Stimulated activated CD4-positive, alpha-beta T cell treated with anti-CD3 and anti-CD28 coated beads, Interleukin-15, amount 100 ng/mL, for 24 hours (primary cell): ENCODE measurements at places on chromosomes 3 and 15.

- no peak for DNase-seq
These were observed 11.3 kb downstream of the CORO2B start for GRCh38 chr15:68589783-68590710.

GRCh38 chr3:28077572-28077971 lies 163.8 kb upstream of the CMC1 start:
- no peak for DNase-seq

DNA sequence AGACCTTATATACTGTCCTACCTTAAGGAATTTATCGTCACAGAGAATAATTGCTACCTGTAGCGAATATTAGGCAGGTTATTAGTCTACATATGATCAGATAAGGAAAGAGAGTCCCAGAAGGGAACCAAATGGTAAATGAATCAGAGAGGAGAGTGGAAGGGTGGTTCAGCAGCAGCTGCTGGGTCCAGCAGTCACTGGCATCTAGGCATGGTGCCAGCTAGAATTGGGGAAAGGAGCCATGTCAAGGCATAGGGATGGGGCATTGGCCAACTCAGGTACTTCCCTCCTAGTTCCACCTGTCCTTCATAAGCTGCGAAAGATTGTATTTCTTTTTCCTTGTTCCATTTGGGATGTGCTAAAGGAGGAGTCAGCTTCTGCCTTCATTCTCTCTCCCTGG lies 23.4 kb downstream of the HACD3 start:
- DNase-seq, result no peak

DNA sequence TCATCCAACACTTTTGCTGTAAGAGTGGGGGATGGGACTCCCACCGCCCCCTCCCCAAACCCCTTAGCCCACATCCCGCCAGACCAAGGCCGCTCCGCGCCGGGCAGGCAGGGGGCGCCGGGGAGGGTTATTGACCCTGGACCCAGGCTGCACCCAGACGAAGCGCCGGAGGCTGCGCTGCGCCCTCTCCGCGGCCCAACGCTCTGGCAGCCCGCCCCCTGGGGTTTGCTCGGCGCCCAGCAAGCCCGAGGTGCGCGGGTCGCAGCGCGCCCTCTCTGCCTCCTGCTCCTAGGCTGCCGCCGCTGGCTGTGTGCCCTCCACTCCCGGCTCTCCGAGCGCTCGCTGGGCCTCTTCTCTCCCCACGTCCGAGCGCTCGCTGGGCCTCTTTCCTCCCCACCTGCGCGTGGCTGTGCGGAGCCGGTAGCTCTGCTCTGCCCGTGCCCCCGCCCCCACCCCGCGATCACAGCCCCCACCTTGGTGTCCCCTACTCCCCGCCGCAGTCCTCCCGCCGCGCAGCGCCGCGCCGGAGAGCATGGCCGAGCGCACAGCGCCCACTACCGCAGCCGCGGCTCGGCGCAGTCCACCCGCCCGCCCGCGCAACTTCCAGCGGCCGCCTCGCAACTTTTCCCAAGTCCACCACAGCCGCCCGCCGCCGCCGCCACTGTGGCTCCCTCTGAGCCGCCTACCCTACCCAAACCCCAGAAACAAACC lies 1.2 kb downstream of the MECOM start:
- peak; percentile 67 for DNase-seq

- DNase-seq, result no peak
These were observed 42.4 kb upstream of the VPS8 start for GRCh38 chr3:184769382-184770170.

DNA sequence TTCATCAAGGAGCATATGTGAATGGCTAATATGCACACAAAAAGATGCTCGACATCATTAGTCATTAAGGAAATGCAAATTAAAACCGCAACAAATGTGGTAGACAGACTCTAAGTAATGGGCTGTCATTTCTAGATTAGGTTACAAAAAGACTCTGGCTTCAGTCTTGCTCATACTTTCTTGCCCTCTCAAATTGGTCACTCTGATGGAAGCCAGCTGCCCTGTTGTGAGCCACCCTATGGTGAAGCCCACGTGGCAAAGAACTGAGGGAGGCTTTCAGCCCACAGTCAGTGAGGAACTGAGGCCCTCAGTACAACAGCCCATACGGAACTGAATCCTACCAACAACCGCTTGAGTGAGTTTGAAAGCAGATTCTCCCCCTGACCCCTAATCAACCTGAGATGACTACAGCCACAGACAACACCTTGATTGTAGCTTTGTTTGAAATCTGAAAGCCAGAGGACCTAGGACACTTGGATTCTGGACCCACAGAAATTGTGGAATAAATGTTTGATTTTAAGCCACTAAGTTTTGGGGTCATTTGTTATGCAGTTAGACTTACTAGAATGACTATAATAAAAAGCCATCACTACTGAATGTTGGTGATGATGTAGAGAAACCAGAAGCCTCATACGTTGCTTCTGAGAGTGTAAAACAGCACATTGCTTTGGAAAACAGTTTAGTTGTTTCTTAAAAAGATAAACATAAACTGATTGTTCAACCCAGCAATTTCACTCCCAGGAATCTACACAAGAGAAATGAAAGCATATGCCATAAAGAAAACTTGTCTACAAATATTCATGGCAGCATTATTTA lies 45.7 kb downstream of the EHHADH start:
- DNase-seq, result no peak

DNA sequence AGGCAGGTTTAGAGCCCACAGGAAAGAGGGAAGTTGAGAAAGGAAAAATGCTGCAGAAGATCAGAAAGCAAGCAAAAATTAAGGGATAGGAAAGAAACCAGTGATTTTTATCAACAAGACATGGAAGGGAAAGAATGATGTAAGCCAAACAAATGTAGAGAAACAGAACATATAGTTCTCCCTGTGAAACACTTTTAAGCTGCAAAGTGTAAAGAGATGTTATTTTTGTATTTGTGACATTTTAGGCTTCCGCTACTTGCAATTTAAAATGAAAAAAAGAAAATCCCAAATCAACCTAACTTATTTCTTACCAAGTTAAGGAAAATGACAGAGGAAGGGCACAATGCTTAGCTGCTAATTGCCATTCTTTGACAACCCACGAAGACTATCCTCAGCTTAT lies 111.6 kb downstream of the PDCD6IP start:
- no peak for DNase-seq

- peak; percentile 44 for DNase-seq
These were observed 508 bp upstream of the SMAD6 start for GRCh38 chr15:66701422-66702034.

DNA sequence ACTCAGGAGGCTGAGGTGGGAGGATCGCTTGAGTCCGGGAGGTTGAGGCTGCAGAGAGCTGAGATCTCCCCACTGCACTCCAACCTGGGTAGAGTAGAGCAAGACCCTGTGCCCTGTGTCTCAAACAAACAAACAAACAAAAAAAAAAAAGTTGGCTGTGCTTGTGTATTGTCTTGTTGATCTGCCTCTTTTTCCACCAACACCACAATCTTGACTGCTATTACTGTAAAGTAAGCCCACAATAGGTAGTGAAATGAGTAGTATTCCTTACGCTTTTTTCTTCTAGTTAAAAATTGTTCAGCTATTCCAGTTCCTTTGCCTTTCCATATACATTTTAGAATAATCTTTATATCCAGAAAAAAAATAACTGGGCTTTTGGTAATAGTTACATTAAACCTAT lies 35.5 kb downstream of the PTH1R start:
- DNase-seq, result no peak

DNA sequence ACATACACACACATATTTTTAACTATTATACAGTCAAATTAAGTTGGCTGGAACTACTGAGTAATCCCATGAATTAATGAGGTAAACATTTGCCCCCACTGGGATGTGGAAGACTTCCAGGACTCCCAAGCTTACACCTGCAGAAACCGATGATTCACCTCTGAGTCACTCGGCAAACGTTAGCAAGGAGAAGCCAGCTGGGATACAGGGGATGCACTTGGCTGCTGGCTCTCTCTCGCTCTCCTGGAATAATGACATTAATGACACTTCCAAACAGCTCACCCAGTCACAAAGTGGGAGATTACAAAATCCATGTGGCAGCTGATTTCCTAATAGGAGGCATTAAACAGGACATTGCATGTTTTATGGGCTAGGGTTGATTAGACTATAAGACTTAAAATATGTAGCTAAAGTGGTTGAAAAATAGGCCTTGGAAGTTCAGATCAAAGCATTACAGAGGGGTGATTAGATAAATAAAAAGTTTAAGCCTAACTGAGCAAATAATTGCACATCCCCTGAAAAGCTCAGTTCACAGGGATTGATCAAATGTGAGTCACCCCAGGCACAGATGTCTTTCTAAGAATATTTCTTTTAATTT lies 500.9 kb downstream of the SOX2 start:
- DNase-seq, result no peak

- no peak for DNase-seq
These were observed 278.0 kb downstream of the SUCLG2 start for GRCh38 chr3:67376416-67376815.

- DNase-seq, result no peak
These were observed 417.6 kb upstream of the WNT5A start for GRCh38 chr3:55904716-55905115.

DNA sequence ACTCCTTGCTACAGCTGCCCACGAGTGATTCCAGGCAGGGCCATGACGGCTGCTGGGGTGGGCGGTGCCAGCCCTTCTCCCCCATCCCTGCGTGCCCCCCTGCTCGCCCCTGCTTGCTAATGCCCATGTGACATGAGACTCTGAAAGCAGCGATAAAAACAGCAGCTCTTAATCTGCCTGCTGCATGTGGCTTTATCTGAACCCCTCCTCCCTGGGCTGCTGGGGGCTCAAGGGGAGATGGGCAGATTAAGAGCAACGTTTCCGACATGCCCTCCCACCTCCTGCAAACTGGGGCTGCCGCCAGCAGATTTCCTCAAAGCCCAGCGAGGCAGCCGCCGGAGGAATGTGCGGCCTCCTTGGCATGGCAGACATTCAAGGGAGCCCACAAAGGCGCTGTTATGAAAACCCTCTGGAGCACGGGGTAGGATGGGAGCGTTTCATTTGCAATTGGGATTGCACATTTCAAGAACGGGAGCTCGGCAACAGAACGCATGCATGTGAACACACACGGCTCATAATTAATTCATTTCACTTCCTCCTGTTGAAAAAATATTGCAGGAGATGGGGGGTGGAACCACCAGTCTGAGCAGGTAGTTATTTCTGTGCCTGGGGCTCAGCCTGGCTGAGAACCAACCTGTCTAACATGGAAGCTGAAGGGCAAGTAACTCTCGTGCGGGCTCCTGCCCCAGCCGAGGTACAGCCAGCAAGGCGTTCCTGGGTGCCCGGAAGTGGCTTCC lies 504.2 kb upstream of the PROK2 start:
- DNase-seq, result peak; percentile 18

- no peak for DNase-seq
These were observed 29.9 kb upstream of the FLNB start for GRCh38 chr3:57978316-57978715.

DNA sequence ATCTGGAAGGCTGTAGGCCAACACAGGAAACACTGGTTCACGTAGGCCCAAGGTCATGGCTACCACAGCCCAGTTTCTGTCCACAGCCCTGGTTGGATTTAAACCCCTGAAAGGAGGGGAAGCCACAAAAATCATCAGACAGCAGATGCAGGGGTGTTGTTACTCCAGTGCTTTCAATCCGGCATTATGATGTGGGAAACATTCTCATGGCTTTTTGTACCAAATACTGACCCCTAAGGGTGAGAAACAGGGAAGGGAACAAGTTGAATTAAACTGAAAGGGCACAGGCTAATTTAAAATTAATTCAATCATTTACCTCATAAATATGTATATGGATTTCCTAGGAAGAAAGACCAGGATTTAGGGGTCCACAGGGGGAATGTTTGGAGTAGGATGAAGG lies 375.6 kb downstream of the CTNNB1 start:
- no peak for DNase-seq

- no peak for DNase-seq
These were observed 20.7 kb downstream of the PPP1R2 start for GRCh38 chr3:195522254-195523023.

GRCh38 chr3:188624384-188624783 lies 470.4 kb downstream of the LPP start:
- DNase-seq, result no peak

- no peak for DNase-seq
These were observed 21.9 kb downstream of the AAGAB start for GRCh38 chr15:67232591-67232990.

DNA sequence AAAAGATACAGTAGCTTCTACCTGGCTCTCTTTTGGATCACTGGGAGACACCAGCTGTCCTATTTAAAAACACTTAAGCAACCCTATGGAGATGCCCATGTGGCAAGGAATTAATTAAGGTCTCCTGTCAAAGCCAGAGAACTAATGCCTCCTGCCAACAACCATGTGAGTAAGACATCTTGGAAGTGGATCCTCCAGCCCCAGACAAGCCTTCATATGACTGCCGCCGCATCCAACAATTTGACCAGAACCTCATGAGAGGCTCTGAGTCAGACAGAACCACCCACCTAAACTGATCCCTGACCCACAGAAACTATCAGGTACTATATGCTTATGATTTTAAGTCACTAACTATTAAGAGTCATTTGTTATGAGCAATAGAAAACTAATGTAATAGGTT lies 22.3 kb downstream of the IFT80 start:
- no peak for DNase-seq

DNA sequence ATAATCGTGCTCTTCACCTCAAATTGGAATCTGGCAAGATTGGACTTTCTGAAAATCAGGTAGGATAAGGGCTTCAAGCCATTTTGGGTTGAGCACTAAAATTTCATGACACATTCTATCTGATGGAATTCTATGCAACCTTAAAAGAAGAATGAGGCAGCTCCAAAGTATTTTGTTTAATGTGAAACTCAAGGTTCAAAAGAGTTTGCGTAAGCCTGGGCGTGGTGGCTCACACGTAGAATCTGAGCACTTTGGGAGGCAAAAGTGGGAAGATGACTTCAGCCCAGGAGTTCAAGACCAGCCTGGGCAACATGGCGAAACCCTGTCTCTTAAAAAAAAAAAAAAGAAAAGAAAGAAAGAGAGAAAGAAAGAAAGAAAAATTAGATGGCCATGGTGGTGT lies 3.6 kb upstream of the PLA1A start:
- DNase-seq, result no peak

DNA sequence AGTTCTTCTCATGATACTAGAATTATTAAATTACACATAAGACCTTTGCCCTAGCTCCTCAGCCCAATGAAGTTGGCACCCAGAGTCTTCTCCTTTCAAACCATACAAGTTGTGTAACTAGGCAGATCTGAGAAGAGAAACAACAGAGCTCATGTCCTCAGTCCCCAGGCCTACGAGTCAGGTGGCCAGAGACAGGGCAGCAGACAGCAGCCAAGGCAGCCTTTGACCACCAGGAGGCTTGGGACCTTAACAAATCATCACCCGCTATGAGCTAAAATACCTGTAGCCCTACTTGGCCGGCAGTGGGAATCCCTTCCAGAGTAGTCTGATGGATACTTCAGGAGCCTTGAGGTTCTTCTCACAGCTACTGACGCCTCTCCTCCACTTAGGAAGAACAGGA lies 18.3 kb downstream of the STIMATE start:
- DNase-seq, result no peak

DNA sequence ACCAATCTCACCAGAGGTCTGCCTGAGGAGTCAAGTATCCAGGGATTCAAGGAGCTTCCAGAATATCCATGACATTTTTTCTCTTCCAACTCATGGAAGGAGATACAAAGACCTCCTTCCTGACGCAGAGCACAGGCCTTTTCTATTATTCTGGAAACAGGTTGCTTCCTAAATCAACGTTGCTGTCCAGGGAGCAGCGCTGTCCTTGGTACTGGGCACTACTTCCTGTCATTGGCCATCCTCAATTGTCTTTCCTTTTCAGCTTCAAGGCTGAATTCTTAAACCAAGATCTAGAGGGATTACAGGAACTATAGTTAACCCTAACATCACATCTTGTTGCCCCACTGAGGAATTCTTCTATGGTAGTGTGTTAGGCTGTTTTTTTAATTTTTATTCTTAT lies 50.4 kb upstream of the TBC1D21 start:
- DNase-seq, result no peak

- DNase-seq, result no peak
These were observed 10.8 kb downstream of the THRB start for GRCh38 chr3:24483873-24484272.
